Left lung (tissue), 14 donors: ENCODE measurements at places on chromosomes 2 and 18.

DNA sequence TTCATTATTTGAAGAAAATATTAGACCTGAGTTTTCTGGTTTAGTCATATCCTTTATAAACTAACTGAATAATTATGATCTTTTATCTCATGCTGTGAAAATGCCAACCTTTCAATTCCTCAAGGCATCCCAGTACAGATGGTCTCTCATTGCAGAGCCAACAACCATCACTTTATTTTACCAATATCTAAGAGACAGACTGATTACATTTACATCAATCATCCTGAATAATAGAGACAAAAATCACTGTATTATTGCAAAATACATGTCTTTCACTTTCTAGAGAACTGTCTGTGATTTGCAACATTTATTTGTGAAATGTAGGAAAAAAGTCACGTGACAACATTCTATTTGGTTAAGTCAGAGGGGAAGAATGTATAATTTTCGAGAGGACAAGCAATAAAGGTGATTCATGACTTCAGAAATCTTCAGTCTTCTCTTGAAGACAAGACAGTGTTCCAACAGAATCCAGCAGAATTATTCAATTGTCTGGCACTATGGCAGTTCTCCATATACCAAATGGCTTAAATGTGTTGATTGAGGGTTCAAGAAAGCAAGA lies 503.6 kb upstream of the SYT4 start:
- no peak for DNase-seq

DNA sequence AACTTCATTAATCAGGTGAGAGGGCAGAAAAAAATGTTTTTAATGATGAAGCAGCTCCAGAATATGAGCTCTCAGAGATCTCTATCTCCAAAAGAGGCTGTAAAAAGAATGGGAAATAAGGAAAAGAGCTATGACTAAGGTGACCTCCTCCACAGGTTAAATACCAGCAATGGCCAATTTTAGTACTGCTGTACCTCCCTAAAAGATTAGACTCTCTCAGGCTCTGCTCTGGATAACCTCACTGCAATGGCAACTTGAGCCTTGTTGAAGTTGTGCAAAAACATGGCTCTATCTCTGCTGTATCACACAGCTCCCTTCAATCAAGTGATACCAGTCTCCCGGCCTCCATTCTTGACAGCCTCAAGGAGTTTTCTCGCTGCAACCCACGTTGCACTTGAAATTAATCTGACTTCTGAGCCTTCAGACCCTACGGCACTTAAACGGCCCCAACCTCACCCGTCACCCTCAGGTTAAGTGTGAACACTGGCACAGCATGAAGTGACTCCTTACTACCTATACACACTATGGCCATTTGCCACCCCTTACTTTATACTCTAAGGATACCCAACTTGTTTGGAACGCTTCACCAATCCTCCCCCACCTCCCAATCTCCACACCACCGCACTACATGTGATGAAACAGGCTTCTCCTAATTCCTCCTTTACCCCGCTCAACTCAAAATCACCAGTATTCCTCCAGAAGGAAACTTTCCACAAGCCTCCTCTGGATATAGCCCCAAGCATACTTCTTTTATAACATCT lies 36.3 kb downstream of the SMAD2 start:
- DNase-seq: no peak

DNA sequence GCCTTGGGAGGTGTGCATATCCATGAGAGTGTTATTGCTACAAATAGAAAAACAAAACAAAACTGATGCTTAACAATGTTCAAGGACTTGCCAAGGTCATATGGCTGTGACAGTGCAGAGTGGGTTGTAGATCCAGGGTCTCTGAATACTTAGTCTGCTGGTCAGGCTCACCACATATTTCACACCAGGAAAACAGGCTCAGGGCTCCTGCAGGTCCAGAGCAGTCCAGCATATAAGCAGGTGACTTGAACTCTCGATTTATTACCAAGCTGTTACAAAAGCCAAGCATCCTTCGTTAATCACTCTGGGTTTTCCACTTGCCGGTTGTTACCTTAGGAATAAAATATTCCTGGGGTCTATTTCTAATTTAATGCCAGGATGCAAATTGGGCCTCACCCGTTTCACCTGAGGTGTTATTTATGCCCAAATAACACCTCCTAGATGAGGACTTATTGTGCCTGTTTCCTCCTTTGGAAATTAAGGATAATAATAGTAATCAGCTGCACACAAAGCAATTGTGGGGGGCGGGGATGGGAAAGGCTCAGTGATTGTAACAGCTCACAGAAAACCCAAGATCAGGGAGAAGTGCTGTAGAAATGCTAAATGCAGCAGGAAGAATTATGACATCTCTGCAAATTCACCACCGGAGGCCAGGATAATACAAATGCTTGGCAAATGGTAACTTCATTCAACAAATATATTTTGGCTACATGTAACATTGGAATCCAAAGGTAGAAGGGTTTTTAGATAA lies 72.9 kb downstream of the TMEM182 start:
- no peak for DNase-seq

- no peak for DNase-seq
Observed at GRCh38 chr18:23201741-23202140, 66.5 kb downstream of the CABLES1 start.

DNA sequence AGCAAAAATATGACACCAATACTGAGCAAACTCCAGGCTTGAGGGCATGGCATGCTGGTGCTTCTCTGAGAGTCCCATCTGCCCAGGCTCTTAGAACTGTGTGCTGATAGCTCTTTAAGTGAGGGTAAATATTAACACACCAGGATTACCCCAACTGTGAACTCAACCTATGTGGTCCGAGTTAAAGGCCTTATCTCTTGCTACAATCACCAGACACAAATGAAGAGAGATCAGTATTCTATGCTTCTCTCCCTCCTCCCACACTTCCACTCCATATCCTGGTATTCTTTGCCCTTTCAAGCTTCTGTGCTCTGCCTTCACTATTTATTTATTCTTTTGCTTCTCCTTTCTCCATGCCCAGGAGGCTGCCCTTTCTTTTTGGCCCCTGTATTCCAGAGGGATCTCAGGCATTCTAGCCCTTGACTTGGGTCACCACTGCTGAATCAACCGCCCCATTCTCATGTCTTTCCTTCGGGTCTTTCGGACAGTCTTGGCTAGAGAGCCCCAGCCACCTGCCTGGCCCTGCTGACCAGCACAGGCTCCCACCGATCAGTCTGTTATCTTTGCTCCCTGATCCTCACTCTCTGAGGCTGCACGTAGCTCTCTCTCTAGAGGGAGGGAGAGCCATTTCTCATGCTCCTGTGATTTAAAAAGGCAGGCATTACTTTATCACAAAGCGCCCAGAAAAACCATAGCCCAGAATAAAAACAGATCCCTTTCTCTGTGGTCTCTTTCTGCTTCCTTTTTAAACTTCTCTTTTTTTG lies 17.2 kb upstream of the HK2 start:
- no peak for DNase-seq

- no peak for DNase-seq
Observed at GRCh38 chr2:104866122-104866864, 12.4 kb downstream of the POU3F3 start.

GRCh38 chr2:150598383-150598782 lies 110.9 kb upstream of the RND3 start:
- DNase-seq: no peak
